ENCODE measurements at places on chromosomes 12 and 14.

DNA sequence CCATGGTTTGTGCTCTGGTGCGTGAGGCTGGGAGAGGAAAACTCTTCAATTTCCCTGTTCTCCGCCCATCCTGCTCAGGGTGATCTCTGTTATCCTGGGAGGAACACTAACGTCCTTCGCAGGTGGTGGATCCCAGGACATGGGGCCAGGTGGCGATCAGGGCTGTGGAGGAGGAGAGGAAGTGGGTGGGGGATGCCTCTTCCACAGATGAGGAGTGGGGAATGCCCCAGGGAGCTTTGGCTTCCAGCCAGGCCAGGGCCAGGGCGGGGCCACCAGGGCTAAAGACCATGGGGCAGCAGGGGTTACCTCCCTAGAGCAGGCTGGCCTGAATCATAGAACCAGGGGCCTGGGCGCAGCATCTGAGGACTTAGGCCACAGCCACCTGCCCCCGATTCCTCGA lies 3.3 kb upstream of the KRT75 start:
- no peak for DNase-seq

DNA sequence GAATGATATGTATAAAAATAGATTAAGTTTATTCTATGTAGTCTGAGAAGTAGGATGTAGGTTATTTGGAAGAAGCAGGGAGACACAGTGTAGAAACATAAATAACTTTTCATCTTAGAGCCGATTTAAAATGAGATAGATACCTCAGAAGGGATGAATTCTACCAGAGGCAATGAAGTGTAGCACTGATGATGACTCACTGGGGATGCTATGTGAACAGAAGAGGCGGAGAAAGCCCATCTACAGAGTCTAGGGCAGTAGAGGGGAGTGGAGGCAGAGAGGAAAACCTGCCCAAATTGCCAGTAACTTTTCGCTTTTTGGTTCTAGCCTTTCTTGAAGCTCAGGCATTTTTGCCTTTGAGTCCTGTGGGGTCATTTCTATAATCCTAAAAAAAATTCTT lies 451.8 kb downstream of the ATP23 start:
- DNase-seq = no peak

DNA sequence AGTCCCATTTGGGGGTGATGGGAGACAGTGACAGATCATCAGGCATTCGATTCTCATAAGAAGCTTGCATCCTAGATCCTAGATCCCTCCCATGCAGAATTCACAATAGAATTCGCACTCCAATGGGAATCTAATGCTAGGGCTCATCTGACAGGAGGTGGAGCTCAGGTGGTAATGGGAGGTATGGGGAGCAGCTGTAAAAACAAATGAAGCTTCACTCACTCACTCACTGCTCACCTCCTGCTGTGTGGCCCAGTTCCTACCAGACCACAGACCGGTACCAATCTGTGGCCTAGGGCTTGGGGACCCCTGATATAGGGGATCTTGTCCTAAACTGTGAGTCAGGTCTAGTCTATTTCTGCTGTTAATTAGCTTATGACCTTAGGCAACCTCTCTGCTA lies 40.1 kb upstream of the EPS8 start:
- no peak for DNase-seq

- DNase-seq = no peak
Observed at GRCh38 chr12:102413396-102413795, 67.0 kb downstream of the IGF1 start.

DNA sequence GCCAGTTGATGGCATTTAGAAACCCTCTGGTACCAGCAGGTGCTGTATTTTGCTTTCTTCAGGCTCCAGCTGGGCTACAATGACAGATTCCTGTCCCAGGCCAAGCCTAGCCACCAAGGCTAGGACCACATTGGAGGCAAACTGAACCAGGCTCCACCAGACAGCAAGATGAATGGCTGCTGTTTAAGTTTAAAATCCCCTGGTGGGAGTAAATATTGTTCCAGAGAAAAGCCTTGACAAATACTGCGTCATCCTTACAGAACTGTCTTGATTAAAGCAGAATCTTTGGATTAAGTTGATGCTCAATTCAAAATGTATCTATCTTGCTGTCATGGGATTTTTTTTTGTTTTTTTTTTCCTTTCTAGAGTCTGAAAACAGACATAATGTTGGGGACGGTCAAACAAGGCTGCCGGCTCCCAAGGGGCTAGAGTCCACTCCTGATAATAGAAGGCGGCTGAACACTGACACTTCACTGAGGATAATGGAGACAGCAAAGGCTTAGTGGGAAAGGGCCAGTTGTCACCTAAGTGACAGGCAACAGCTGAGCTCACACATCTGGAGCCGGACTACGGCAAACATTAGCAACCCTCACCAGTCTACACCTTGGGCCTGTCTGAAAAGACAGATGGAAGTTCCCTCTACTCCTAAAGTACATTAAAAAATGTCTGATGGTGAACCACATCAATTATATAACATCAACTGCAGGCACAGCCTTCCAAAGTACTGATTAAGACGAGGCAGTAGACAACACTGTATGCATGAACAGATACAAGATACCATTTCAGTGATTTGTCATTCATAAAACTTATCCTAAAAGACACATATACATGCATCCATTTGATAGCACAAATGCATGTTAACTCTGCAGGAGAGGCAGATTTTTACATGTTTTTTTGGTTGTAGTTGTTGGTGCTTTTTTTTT lies 1.7 kb downstream of the PRICKLE1 start:
- no peak for DNase-seq

DNA sequence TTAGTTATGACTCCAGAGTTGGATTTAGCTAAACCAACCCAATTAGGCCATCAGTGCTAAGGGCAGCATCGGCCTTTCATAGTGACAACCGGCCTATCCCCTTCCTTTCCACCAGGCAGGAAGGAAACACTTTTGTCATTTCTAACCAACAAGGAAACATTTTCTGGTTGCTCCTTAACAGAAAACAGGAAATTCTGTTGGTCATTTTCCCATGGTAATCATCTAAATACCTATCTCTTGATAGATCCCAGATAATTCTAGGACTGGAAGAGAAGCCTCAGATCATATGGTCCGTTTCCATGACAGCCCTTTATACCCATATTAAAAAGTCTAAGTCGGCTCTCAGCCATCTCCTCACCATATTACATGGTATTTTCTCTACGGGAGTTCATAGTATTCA lies 79.2 kb upstream of the USP44 start:
- no peak for DNase-seq

DNA sequence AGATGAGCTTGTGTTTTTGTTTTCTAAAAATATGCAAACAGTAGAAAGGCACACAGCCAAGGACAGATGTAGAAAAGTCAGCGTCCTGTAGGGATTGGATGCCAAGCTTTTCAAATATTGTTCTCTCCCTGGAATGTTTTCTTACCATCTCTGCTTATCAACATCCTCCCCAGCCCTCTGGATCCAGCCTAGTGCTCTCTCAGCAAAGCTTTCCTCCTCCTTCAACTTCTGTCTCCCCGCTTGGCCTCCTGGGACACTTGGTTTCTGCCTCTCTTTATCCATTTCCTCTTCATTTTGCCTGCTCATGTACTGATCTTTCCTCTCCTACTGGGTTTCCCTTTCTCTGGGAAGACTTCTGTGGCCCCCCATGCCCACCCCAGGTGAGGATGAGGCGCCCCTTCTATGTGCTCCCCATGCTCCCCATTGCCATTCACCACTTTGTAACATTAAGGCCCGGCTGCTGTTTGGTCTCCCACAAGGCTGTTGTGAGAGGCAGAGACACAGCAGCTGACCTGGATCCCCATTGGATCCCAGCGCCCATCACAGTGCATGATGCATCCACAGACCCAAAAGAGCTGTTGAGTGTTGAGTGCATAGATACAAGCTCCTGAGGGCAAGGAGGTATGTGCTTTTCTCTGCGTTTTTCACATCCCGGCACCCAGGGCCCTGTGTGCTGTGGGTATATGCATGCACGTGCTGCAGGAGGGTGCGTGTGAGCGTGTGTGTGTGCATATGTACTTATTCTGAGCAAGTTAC lies 38.2 kb downstream of the EVL start:
- peak; percentile 52 for DNase-seq

GRCh38 chr12:3313675-3314663 lies 177.0 kb upstream of the PRMT8 start:
- no peak for DNase-seq

GRCh38 chr12:85681333-85681732 lies 154.9 kb downstream of the RASSF9 start:
- no peak for DNase-seq

All from tibial artery (tissue), 4 donors.